Coronary artery (tissue), 2 donors: ENCODE measurements at places on chromosomes 3 and 15.

- DNase-seq, result no peak
Observed at GRCh38 chr15:66565741-66566144, at the start of gene LCTL. LCTL (minus strand) TSS chr15:66565998; CDS start chr15:66565365, 633 bp downstream.

- DNase-seq, result no peak
Observed at GRCh38 chr3:42024591-42025351, 62.9 kb upstream of the ULK4 start.

DNA sequence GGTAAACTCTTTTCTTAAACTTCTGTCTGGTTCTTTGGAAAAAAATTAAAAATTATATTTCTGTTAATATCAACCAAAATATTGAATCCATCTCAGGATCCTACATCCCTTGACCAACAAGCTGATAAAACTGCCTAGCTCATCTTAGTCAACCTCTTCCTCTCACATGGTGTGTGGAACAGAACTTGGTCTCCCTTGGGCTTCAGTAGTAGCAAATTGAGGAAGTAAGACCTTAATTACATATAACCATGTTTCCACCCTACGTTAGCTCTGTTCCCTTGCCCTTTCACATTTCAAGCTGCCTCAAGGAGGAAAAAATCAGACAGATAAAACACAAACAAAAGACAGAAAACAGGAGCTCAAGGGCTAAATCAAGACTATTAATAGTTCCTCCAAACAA, 116.4 kb downstream of the GREM1 start:
- no peak for DNase-seq

- DNase-seq, result no peak
Observed at GRCh38 chr3:71402911-71403310, 180.6 kb downstream of the FOXP1 start.
